ENCODE measurements at places on chromosomes 6 and 20. TPM values are rescaled to one million over a fixed set of nuclear protein-coding genes. Genes with fewer than 3 reads are reported as not detected.

Gene TRERF1
- 1.3 TPM for total RNA-seq

Gene GSTA2
- total RNA-seq: not detected

Gene LY6G5C
- total RNA-seq: 1.6 TPM

Gene HDGFL1
- not detected for total RNA-seq

Gene RAB44
- total RNA-seq: not detected

Gene KCNK16
- not detected for total RNA-seq

Gene CLIC5
- 0.06 TPM for total RNA-seq

Gene MAPK13
- total RNA-seq: 0.08 TPM

Gene MYLK2
- 3.5 TPM for total RNA-seq

Gene RBPJL
- not detected for total RNA-seq

Gene RIMS4
- total RNA-seq: not detected

Gene AKAP12
- total RNA-seq: 63.4 TPM

Gene LTB
- not detected for total RNA-seq

Gene CDH4
- 0.06 TPM for total RNA-seq

Gene BAK1
- 22.5 TPM for total RNA-seq

Gene KCNQ2
- not detected for total RNA-seq

Gene ZSCAN23
- total RNA-seq: 1.1 TPM

Gene ATRN
- 27.9 TPM for total RNA-seq

Gene UQCC2
- total RNA-seq: 29.7 TPM

Gene NHLRC1
- total RNA-seq: not detected

Gene SLPI
- not detected for total RNA-seq

Gene SLC32A1
- not detected for total RNA-seq

Gene MCM9
- total RNA-seq: 16.1 TPM

Gene FAM184A
- total RNA-seq: 8.9 TPM

Gene COL10A1
- total RNA-seq: 0.06 TPM

Gene FRK
- 1.4 TPM for total RNA-seq

Gene DUSP15
- total RNA-seq: 2.5 TPM

Gene PRRT1
- total RNA-seq: 0.25 TPM

Gene MACROD2
- total RNA-seq: 0.08 TPM

Gene IYD
- total RNA-seq: not detected

Gene NRN1
- 110 TPM for total RNA-seq

Gene KIFC1
- total RNA-seq: 80.5 TPM

Gene GPX6
- not detected for total RNA-seq

Gene PNPLA1
- not detected for total RNA-seq

Gene GTF2H4
- 15.1 TPM for total RNA-seq

Gene PSMB9
- not detected for total RNA-seq

Gene HRH3
- 0.15 TPM for total RNA-seq

Gene NRSN1
- total RNA-seq: not detected

Gene REPS1
- total RNA-seq: 65.7 TPM

Gene CST7
- total RNA-seq: not detected

Gene AIF1
- not detected for total RNA-seq

Gene CRISP3
- not detected for total RNA-seq

Gene GLYATL3
- total RNA-seq: not detected

Gene ZNF335
- total RNA-seq: 14.2 TPM
